ENCODE measurements at places on chromosomes 3 and 15.

DNA sequence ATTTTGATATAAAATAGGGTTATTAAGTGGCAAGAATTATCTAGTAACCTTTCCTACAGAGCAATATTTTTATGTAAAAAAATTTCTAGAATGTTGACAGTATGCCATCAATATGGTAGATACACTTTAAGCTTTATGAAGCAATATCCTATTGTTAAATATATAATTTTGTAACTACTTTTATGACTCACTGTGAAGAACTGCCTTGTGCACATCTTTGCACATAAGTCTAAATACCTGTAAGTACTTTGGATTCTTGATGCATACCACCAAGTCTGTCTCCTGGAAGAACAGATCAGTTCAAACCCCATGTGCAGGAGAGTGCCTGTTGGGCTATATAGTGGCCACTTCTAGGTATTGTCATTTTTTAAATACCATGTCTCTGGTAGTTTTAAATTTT lies 205.7 kb upstream of the EIF1B start:
- no peak for DNase-seq

GRCh38 chr15:25795712-25796111 lies 67.4 kb downstream of the ATP10A start:
- DNase-seq: no peak

GRCh38 chr3:50238549-50239026 lies 2.6 kb downstream of the GNAI2 start:
- DNase-seq: peak; percentile 26

DNA sequence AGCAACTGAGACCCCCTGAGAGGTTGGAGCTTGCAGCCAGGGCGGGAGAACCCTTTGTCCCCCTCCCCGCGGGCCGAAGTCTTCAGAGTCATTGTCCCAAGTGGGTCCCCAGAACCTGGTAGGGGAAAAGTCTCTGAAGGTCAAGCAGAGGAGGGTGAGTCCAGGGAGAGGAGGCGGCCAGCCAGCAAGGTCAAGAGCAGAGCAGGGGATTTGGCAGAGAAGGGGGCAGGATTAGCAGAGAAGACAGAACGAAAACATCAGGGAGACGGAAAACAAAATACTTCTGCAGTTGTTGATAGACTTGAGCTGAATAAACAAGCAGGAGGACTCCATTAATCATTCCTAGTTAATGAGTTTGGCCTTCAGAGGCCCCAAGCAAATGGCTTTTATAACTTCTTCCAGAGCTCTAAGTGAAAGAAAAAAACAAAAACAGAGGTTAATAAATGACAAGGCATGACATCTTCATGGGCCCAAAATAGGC lies 66.7 kb downstream of the GRIP2 start:
- DNase-seq: no peak

DNA sequence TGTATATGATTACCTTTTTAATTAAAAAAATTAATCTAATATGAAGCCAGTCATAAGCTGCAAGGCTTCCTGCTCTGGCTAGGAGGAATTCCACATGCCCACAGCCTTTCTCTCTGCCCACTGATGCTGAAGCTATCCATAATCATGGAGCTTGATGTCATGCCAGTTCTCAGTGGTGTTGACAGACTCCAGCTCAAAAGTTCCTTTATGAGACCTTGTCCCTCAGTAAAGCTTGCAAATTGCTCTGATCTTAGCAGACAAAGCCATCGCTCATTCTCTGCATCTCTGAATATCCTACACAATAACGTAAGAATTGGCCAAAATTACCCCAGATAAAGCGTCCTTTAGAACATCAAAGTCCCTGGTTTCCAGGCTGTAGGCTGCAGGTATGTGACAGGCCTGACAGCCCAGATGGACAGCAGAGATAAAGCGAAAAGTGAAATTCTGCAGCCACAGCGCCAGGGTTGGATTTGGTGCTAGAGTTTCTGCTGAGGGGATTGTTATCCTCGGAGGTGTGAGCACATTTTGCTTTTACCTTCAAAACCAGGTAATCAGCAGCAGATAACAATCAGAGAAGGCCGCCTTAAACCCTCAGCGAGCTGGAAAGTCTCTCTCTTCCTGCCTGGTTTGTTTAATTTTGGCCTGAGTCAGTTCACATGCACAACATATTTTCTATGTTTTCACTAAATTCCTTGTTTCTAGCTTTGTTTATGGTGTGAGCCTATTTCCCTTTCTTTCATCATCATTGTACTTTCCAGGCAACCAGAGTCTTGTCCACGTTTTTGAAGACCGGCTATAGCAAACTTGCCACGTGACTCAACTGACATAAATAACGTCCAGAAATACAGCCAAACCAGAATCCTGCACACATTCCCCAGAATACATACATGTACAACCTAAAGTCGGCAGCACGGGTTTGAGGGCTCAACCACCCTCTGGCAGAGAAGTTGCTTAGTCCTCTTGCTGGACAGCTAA lies 36.6 kb upstream of the ALDH1A3 start:
- DNase-seq: no peak

GRCh38 chr3:49871531-49872153 lies 1.9 kb upstream of the CAMKV start:
- DNase-seq: no peak

DNA sequence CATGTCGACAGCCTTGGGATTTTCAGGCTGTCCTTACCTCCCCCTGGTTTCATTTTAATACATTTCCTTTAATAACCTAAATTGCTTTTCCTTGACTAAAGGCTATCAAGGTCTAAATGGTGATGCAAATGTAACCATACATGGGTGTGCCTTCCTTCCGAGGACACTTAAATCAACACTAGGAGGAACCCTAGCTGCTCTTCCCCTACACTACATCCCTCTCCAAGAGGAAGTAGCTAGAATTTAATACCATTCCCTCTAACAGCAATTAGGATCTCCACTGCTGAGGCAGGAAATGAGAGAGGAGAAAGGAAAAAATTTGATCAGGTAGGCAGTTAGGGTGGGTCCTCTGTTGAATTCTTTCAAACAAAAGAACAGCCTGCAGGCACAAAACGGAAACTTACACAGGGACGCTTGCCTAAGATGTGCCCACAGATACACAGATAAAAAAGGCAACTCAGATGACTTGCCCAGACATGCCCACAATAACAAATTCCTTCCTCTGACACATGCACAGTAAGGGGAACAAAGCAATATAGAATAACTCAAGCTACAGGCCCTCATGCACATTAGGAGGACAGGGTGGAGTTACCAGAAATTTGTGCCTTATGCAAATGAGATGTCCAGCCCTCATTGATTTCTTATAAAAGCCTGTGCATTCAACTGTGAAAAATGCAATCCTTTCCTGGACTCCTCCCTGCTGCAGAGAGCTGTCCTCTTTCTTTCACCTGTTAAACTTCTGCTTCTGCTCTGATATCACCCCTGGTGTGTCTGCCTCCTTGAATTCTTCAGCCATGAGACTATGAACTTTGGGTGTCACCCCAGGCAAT lies 1024.4 kb upstream of the CADM2 start:
- DNase-seq: peak; percentile 78

DNA sequence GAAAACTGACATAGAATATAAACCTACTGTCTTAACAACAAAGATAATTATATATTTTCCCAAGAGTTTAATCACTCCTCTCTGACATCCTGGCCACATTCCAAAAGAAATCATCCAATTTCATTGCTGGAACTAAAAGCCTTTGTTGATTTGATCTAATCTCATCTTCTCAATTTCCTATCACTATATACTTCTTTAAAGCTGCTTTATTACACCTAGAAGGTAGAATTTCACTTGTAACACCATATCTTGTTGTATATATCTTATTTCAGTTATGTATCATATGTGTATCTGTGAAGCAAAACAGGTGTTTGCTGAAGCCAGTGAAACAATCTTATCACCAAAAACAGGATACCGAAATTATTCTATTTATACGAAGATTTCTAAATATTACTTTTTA lies 740.2 kb downstream of the ROBO1 start:
- DNase-seq: no peak

DNA sequence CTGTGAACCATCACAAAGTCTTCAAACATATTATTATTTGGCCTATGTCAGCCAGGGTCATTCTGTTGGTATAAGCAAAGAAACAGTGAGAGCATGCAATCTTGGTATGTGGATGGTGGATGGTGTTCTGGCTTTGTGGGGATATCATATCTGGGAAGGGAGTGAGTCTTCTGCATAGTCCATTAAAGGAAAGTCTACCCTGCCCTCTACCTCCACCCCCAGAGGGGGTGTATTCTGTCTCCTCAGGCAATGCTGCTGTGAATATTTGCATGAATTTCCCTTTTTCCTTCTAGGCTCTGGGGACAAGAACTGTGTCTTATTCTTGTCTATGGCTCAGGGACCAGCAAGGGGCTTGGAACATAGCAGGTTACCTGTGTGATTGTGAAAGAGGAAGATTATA lies 495.8 kb downstream of the PDCD6IP start:
- no peak for DNase-seq

- no peak for DNase-seq
These were observed 110.5 kb upstream of the BFSP2 start for GRCh38 chr3:133289322-133289721.

DNA sequence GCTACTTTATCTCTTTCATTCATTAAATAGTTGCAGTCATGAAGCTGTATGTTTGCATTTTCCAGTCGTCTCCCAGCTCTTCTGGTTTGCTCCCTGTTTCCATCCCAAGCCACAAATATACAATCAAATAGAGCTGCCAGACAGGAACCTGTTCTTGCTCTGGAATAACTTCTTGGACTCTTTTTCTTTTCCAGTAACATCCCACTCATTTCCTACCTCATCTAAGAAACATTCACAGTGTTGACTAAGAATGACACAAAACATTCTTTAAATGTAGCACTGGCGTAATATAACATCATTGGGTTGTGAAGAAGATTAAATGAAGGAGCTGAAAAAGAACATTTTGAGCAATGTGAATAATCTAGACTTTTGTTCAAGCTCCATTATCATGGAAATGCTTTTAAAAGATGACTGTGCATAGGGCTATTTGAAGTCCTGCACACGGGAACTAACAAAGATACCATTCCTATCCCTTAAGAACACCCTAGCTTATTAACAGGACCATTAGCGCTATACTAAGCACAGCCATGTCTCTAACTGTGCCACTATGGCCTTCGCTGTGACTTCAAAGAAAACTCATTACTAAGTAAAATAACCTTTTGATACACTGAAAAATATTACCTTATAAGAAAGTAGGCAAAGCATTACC lies 574.0 kb downstream of the NAALADL2 start:
- no peak for DNase-seq

DNA sequence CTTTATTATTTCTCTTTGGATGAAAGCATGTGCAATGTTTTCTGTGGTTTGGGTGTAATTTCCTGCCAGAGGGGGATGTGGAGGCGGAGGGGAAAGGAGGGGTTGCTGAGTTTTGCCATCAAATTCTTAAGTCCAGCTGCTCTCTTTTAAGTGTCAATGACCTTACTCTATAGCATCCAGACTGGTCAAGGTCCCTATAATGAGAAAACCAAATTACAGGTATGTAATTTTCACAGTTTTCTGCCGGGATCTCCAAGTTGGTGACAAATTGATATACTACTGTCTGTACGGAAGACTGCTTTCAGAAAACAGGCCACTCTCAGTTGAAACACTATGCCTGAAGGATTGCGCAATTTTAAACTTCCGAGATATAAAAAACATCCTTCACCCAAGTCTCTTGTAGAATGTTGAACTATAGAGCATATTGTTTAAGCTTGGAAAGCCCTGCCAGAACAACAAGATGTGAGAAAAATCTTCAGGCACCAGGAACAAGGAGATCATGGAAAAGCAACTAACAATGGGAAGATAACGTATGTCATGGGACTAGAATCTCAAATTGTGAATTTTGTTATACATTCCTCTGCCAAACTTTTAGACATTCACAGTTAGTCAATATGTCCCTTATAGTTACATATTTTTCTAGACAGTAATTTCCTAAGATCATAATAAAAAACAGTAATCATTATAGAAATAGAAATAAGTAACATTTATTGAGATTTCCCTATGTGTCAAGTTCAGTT lies 300.7 kb upstream of the SATB1 start:
- DNase-seq: peak; percentile 48
